ENCODE measurements at places on chromosomes 13 and 19.
A peak's percentile ranks its signal among the peaks of the same experiment; 100 is the strongest.

DNA sequence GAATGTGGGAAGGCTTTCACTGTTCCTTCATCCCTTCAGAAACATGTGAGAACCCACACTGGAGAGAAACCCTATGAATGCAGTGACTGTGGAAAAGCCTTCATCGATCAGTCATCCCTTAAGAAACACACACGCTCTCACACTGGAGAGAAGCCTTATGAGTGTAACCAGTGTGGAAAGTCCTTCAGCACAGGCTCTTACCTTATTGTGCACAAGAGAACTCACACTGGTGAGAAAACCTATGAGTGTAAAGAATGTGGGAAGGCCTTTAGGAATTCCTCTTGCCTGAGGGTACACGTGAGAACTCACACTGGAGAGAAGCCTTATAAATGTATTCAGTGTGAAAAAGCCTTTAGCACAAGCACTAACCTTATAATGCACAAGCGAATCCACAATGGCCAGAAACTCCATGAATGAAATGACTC, 18.6 kb downstream of the ZNF177 start:
- no peak for DNase-seq

GRCh38 chr13:25881971-25882451, 169.8 kb downstream of the SHISA2 start:
- DNase-seq: no peak

- DNase-seq: no peak
These were observed 489.7 kb downstream of the COG6 start for GRCh38 chr13:40145139-40145538.

GRCh38 chr19:35021596-35021995, 8.7 kb upstream of the SCN1B start:
- no peak for DNase-seq

DNA sequence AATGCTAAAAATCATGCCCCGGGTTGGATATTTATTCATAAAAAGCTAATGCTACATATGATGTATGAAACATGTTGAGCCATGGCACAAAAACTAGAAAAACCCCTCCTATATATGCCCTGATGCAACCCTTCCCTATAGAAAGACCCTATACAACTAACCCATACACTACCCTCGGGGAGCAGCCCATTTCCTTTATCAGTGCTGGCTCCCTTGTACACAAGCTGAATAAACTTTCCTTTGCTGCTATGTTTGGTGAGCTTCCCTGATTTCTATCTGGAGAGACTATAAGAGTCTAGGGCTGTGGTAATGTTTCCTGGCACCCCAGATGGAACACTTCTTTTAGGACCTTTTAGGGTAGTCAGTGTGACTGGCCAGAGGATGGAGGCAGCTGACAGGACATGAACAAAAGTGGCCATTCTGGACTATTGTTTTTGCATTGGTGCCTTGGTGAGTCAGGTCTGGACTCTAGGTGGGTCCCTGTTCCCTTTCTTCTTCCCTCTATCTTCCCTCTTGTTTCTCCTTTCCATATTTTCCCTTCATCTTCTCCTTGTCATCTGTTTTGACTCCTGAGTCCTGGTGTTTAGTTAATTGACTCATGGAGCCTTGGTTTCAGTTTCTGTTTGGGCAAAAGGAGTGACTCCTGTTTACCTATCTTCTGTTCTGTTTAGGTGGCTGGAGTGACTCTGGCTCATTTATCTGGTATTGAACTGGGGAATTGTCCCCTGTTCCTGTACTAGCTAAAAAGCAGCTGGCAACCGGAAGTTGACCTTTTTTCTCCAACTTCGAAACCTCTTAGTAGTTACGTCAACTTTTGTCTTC, 1321.8 kb upstream of the PCDH9 start:
- no peak for DNase-seq

DNA sequence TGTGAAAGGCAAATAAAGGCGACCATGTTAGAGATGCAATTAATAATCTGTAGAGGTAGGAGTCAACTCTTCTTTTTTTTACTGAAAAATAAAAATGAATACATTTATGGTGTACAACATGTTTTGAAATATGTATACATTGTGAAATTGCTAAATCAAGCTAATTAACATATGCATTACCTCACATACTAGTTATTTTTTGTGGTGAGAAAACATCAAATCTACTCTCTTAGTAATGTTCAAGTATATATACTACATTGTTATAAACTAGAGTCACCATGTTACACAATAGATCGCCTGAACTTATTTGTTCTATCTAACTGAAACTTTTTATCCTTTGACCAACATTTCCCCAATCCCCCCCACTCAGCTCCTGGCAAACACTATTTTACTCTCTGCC, 143.2 kb downstream of the POU4F1 start:
- DNase-seq: no peak

DNA sequence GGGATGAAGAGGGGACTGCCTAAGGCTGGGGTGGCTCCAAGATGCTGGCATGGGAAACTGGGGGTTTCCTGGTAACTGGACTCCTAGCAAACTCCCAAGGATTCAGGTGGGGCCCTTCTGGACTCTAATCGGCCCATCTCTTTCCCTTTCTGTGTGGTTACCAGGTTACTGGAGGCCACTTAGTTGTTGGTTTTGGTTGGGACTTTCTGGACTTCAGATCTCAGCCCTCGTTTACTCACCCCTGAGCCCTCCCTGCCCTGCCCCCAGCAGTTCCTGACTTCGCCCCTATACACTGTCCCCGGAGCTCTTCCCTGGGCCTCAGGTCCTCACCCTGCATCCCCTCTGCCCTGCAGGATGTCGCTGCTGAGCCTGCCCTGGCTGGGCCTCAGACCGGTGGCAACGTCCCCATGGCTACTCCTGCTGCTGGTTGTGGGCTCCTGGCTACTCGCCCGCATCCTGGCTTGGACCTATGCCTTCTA, 328 bp downstream of the CYP4F12 start:
- DNase-seq: no peak

DNA sequence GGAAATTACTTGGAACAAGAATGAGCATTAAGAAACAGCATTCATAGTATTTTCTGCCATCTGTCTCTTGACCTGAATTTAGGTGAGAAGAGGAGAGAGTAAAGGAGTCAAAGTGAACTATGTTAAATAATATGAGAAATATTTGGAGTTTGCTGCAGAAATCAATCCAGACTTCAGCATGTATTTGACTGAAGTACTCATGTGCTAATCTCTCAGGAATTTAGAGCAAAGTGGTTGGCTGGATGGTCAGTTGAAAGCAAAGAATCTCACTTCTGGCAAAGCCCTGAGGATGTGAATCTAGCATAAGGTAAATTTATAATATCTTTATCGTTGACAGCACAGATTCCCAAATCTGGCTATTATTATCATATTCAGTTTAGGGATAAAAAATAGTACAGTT, 394.3 kb downstream of the PCDH17 start:
- DNase-seq: no peak

GRCh38 chr13:111472083-111472482, 151.6 kb downstream of the TEX29 start:
- no peak for DNase-seq

- no peak for DNase-seq
These were observed 7.7 kb upstream of the TBC1D4 start for GRCh38 chr13:75489502-75490263.

GRCh38 chr19:6738787-6739389, 592 bp upstream of the TRIP10 start:
- DNase-seq: peak; percentile 35

GRCh38 chr13:31904941-31905824, 126.4 kb upstream of the FRY start:
- no peak for DNase-seq

DNA sequence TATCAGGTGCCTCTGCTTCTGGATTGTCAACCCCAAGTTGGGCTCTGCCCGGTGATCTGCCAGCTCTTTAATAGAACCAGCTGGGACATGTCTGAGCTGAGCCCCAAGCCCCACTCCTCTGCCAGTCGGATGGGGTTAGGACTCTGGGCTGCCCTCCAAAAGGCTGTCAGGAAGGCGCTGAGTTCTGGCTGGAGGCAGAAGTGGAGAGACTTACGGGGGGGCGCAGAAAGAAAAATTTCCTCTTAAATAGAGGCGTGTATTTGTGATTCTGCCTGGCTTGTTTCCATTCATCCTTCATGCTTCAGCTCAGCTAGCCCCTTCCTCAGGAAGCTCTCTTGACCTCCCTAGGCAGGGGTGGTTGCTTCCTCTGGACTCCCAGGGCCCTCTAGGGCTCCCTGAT, 985 bp upstream of the KCNK6 start:
- DNase-seq: no peak

- peak; percentile 74 for DNase-seq
These were observed 1.0 kb upstream of the KRI1 start for GRCh38 chr19:10566658-10567410.

GRCh38 chr13:20301403-20302071, 69.4 kb upstream of the GJB6 start:
- DNase-seq: no peak

- DNase-seq: no peak
These were observed 18.9 kb downstream of the ARID3A start for GRCh38 chr19:944663-945241.

DNA sequence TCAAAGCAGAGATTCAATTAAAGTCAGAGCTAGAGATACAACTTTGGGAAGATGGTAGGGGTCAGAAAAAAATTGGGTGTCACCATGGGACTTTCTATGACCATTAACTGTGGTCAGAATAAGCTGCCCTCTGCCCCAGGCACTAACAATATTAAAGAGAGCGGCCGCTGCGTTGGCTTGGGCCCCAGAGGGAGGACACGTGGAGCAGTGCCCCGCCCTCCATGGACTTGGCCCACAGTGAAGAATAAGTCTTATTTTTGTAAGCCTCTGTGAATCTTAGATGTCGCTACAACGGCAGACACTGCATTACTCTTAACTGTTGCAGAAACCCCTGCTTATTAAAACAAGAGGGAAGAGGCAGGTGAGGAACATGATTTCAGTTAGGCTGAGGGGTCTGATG, 172.7 kb downstream of the UQCRFS1 start:
- DNase-seq: no peak

- DNase-seq: no peak
These were observed 5.6 kb downstream of the PNKP start for GRCh38 chr19:49861541-49862378.

GRCh38 chr19:47432499-47432898, 13.2 kb upstream of the MEIS3 start:
- no peak for DNase-seq

- DNase-seq: no peak
These were observed 29.5 kb downstream of the PEPD start for GRCh38 chr19:33492090-33492489.

GRCh38 chr13:66714795-66715194, 515.3 kb downstream of the PCDH9 start:
- DNase-seq: no peak

DNA sequence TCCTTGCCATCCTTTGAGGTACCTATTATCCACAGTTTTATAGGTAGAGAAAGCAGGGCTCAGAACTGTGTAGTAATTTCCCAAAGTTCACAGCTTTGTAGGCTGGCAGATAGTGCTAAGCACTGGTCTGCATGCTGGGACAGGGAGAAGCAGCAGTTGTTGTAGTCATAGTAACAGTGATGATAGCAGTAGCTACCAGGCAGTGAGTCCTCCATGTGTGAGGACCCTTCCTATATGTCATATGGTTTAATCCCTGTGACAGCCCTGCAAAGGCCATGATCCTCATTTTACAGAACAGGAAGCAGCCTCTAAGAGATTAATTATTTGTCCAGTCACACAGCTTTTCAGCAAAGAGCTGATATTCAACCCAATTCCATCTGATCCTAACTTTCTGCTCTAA, 21.0 kb downstream of the SERP2 start:
- DNase-seq: no peak

DNA sequence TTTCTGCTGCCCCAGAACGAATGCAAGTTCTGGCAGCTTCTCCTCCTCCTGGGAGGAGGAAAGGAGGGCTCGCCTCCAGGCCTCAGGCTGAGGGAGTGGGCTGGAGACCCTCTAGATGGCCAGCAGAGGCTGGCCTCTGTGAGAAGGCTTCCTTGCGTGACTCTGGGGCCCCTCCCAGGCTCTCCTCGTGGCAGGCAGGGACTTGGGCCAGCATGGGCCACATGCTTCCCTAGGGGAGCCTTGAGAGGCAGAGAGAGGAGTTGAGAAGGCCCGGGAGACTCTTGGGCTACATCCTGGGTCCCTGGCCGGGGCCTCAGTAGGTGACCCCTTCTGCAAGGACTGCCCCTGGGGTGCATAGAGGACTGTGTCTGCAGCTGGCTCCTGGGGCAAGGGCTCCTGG, 25.9 kb downstream of the LYL1 start:
- no peak for DNase-seq

- no peak for DNase-seq
These were observed 19.6 kb downstream of the HMGB1 start for GRCh38 chr13:30446126-30446500.

DNA sequence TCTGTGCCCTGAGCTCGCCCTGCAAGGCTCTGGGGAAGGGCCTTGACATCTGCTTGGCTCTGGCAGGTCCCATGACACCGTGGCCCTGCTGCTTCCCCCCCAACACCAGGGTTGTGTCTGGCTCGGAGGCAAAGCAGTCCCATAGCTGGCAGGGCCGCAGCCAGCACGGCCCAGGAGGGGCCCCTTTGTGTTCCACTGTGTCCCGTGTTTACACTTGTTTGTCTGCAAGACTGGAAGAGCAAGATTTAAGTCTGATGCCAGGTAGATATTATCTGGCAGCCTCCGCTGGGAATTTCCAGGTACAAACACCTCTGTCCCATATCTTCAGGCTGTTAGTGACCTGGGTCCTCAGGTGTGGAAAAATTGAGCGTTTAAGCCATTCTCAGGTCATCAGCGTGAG, 44.3 kb downstream of the MCF2L start:
- DNase-seq: no peak

- no peak for DNase-seq
These were observed 1.1 kb upstream of the ERF start for GRCh38 chr19:42255766-42256745.

DNA sequence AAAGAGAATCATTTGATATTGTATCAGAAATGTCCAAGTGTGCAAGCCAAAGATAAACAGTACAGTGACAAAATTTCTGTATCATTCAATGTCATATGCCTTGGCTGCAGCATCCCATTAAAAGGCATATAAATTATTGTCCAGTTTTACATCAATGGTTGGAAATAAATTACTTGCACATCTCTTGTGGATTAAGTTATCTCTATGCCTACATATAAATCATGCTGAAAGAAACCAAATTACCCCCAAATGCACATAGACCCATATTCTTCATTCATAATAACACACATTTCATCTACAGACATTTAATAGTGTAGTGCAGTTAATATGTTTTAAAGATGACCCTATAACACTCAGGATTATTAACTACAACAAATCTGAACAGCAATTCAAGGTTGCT, 1415.7 kb upstream of the PCDH9 start:
- no peak for DNase-seq
